ENCODE measurements at places on chromosomes 16 and 17.

GRCh38 chr16:54540525-54541180 is 254.1 kb upstream of the IRX3 start:
- no peak for DNase-seq

DNA sequence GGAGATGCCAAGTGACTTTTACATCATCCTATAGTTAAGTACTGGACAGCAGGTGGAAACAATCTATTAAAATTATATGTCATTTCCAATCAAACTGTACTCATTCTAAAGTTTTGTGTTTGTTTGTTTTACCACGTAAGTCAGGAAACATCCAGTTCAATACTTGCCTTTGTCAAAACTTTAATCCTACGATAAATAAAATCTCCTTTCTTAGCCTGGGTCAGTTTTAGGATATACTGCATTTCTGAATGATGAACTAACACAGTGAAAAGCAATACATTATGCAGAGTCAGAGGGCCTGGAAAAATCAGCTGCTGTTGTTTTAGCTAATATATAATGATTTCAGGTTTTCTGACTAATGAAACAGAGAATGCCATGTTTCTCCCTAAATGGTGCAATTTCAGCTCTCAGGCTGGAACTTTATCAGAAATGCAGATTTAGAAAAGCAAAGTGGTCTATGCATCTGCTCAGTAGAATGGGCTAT is 756.4 kb downstream of the CDH11 start:
- no peak for DNase-seq

DNA sequence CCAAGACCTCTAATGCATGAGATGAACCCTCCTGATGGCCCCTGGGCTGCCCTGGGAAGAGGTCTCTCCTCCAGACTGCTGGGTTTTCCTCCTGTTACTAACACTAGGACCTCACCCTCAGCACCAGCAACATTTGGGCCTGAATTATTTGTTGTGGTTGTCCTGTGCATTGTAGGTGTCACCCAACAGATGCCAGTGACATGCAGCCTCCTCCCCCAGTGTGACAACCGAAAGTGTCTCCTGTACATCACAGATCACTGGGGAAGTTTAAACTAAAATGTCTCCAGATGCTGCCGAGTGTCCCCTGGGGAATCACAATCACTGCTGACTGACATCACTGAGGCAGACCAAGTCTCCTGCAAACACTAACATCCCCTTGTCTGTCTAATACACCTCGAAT is 74.8 kb downstream of the SLC5A11 start:
- no peak for DNase-seq

GRCh38 chr17:5011928-5012327 is 14.2 kb downstream of the KIF1C start:
- DNase-seq, result peak; percentile 37

DNA sequence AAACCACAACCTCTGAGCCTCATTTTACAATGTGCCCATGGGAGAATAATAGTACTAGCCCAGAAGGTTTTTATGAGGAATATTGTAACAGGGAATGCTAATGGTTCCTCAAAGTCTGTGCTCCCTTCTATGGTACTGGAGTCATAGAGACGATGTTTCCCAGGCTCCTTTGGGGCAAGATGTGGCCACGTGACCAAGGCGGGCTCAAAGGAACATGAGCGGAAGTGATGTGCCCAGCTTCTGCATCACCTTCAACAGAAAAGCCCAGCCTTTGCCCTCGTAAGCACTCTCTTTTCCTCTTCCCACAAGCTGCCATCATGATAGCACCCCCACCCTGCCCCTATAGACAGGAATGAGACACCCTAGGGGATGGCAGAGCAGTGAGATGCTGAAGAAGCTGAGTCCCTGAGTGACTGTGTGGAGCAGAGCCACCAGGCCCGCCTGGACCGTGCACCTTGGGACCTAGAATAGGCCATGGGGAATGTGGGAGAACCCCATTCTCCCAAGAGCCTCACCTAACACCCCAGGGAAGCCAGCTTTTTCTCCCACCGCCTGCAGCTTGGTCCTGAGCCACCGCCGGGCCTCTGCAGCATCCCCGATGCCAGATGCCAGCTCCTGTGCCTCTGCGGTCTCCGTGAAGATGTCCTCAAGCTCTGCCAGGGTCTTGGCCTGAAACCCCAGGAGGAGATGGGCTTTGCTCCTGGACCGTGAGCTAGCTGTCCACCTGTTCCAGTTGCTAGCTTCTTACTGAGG is 22.2 kb upstream of the PIK3R6 start:
- no peak for DNase-seq

DNA sequence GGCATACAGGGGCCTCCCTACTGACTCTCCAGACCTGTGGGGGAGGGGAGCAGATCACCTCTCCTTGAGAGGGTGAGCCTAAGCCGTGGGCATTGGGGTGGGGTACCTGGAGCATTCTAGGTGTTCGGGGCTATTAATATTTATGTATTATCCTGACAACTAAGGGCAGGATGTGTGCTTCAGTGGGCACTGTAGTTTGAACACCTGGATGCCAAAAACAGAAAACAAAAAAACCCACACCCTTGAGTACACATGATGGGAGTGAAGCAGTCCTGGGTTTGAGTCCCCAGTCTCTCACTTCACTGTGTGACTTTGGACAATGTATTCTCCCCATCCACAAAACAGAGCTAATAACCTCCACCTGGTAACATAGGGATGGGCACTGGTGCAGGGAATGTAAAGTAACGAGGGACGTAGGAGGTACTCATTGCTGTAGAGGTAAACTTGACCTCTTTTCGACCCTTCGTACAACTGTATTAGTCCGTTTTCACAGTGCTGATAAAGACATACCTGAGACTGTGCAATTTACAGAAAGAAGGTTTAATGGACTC is 257.8 kb downstream of the CPPED1 start:
- no peak for DNase-seq

GRCh38 chr16:8630255-8630953 is 8.9 kb downstream of the METTL22 start:
- DNase-seq, result no peak

DNA sequence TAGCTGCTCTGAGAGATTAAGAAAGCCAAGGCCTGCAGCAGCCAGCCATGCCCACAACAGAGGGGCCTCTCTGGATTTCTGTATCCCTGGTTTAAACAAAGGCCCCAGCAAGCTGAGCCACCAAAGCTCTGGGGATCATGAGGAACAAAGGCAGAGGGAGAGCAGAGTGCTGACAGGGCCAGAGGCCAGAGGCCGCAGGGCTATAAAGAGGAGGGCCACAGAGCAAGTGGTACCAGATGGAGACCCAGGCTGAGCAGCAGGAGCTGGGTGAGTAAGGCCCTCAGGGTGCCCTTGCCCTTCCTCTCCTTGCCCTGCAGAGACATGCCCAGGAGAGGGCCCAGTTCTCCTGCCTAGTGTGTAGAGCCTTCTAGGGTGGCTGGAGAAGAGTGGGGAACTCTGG is at the start of gene CRYBA1:
TSS of gene CRYBA1 (plus strand) at position 232 of the 400 bp plus-strand sequence. CDS start at position 237, 5 bp downstream.
- DNase-seq, result no peak

DNA sequence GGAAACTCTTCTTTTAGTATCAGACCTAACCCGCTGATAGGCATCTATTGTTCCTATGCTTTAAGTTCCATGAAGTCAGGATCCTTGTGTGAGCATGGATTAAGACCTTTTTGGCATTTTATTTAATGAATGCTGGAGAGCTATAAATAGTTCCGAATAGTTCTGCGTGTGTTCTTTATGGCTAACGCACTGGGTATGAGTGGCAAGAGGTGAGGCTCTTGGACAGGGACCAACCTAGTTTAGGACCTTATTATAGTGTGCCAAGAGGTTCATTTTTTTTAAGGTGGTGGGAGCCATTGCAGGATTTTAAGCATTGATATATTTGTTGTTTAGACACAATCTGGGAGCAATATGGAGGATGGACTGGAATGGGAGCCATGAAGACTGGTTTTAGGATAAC is 71.8 kb downstream of the KPNA2 start:
- no peak for DNase-seq

GRCh38 chr16:85245307-85246172 is 133.3 kb upstream of the CIBAR2 start:
- peak; percentile 59 for DNase-seq

DNA sequence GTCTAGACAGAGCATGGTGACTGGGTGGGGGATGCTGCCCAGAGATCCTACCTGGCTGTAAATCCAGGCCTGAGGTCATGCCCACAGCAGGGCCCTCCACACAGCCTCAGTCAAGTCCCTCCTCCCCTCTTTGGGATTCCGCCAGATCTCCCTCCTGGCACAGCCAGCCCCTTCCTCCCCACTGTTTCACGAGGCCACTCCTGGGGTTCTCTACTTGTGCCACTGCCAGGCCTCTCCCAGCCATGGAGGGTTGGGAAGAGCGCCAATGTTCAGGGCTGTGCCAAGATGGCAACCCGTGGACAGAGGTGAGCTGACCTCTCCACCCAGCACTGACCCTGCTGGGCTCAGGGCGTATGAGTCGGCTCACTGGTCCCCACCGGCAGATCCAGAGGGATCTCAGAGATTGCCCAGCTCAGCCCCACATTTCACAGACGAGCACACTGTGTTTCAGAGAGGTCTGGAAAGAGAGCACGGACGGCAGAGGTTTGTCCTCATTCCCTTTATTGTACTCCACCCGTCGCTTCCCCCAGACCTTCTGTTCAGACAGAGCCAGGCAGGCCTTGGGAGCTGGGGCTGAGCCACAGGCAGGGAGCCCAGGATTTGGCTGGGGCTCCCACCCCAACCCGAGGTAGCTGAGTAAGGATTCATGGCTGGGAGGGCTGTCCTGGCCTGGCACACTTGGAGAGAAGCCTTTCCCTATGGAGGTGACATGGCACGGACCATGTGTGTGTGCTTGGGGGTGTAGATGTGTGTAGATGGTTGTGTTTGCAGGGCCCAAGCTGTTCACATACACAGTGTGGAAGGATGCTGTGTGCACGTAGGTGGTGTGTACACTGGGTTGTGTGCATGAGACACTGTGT is 3.5 kb upstream of the CAMKK1 start:
- no peak for DNase-seq

DNA sequence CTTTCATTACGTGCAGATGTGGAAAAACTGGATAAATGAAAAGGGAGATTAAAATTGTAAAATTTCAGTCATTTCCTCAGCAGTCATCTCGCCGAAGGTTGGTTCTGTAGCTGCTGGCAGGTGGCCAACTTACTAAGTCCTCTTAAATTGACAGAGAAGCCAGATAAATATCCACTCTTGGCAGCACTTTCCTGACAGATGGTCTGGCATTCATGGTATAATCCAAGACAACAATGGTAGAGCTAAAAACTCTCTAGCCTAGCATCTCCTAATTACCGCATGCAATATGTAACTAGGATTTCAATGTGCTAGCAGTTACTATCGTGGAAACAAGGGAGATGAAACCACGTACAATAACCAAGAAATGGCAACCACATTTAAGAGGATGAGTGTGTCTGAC is 306.3 kb downstream of the CNTNAP4 start:
- no peak for DNase-seq

DNA sequence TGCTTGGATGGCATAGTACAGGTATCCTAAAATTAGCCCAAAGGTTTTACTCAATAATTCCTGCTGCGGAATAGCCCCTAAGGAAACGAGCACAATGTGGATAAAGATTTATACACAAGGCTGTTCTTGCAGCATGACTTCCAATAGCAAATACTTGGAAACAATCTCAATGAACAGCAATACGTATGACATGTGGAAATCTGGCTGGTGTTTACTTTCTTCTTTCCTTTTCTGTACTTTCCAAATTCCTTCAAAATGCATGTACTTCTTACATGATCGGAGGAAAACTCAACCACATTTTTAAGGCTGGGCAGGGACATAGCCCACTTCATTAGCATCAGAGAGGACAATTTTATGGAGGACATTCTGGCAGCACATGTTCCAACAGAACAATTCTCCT is 86.6 kb downstream of the C16orf95 start:
- DNase-seq, result no peak

DNA sequence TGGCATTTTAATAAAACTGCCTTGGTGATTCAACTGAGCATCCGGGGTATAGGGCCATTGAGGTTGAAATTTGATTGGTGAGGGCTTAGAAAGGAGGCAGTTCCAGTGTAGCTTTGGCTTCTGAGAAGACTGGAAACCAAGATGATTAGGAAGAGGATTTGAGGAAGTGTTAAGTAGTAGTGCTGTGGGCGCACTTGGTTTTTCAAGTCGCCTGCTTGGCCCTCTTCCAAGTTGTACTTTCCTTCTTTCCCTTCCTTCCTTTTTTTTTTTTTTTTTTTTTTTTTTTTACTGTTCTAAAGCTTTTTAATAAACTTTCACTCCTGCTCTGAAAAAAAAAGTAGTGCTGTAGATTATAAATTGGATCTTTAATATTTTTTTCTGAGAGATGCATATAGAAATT is 320.5 kb downstream of the UTP18 start:
- DNase-seq, result no peak

- no peak for DNase-seq
Observed at GRCh38 chr16:7521834-7522233, 189.2 kb downstream of the RBFOX1 start.

- no peak for DNase-seq
Observed at GRCh38 chr16:15966836-15967546, 17.6 kb downstream of the ABCC1 start.

- DNase-seq, result no peak
Observed at GRCh38 chr17:72477491-72477890, 356.7 kb downstream of the SOX9 start.

- DNase-seq, result peak; percentile 59
Observed at GRCh38 chr16:27402964-27403600, 1.1 kb downstream of the IL21R start.

DNA sequence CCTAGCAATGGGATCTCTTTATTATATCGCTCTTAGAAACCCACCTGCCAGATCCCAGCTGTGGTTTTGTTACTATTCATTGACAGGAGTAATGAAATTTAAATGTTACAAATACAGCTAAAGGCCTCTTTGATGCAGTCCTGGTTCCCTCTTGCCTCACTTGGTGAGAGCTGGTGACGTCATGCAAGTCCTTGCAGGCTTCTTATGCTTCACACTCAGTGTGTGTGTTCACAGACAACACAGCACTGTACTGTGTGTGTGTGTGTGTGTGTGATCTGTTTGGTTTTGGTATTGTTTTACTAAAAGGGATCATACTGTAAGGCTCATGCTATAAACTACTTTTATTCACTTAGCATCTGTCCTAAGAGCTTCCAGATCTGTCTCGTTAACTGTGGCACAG is 75.0 kb downstream of the USP22 start:
- no peak for DNase-seq

DNA sequence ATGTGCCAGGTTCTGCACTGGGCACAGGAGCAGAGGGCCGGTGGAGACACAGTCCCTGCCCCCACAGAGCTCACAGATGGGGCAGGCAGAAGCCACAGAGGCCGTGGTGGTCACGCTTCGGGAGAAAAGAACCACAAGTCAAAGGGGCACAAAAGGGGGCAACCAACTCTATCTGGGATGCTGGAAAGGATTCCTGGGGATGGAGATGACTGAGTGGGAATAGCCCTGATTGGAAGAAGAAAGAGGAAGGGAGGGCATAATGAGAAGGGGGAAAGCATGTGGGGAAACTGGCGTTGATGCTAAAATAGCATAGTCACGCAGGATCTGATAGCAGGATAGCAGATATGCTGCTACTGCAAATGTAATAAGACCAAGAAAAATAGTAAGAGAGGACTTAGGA is 69.7 kb downstream of the VAT1L start:
- DNase-seq, result no peak

Measured in stimulated activated naive CD8-positive, alpha-beta T cell treated with anti-CD3 and anti-CD28 coated beads, Interleukin-15, Interleukin-2, amounts not matched to agents 100 U/mL and 50 U/mL, for 24 hours (primary cell).